Lower leg skin (tissue), 4 donors: ENCODE measurements at places on chromosomes 5 and 9.

GRCh38 chr5:107118184-107119019, 552.3 kb downstream of the EFNA5 start:
- no peak for DNase-seq

GRCh38 chr5:69368458-69369339, 621 bp downstream of the AK6 start:
- DNase-seq, result no peak

DNA sequence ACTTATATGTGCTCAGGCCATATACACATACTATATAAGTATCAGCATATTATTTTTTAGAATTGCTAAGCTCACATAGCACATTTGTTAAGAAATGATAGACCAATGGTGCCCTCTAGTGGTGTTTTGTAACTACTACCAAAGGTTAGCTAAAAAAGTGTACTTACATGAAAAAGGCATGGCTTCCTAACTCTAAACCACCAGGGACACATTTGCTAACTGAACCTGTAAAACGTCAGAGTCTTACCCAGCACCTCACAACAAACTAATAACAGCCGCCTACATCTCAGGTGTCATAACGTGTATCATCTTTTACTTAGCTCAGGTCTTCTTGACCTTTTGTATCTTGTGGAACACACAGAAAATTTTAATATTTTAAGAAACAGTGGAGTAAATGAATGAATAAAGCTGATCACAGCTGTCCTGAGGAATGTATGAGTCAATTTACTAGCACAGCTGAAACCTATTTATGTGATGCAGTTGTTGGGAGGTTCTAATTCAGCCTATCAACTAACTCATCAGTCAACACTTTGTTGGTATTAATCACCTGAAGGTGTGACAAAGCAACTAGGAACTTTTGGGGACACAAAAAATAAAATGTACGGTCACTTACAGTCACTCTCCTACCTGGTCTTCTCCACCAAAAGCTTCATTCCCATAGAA, 72.9 kb downstream of the BAAT start:
- DNase-seq, result no peak

- no peak for DNase-seq
Measured at GRCh38 chr5:69492923-69493395, 369 bp downstream of the OCLN start.

GRCh38 chr5:52787600-52788504, at the start of the genes ITGA1 and PELO:
ITGA1 (plus strand) TSS chr5:52787916; CDS start chr5:52788354, 438 bp downstream.
PELO (plus strand) TSS chr5:52787916; CDS start chr5:52800395, 12,479 bp downstream.
- DNase-seq, result peak; percentile 62

GRCh38 chr5:136686192-136686872, 321.0 kb upstream of the TRPC7 start:
- no peak for DNase-seq
